ENCODE measurements at places on chromosomes 1 and 21. TPM values are rescaled to one million over a fixed set of nuclear protein-coding genes. Genes with fewer than 3 reads are reported as not detected.

CLDN17 gene
- not detected for polyA plus RNA-seq

DNA sequence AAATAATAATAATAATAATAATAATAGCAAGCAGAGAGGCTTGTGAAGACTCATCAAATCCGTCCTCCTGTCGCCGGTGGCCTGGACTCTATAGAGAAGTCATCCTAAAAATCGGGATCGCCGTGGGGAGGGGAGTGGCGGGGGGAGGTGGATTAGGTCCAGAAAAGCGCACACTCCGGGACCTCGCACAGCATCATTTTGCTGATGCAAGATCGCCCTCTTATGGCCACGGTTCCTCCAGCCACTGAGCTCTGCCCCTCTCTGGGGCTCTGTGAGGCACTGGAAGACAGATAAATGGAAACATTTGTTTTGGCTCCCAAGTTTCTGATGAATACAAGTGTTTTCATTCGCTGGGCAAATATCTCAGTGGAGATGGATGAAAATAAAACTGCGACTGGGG is 612.0 kb downstream of the MATN1 start:
- DNase-seq, result no peak

DNA sequence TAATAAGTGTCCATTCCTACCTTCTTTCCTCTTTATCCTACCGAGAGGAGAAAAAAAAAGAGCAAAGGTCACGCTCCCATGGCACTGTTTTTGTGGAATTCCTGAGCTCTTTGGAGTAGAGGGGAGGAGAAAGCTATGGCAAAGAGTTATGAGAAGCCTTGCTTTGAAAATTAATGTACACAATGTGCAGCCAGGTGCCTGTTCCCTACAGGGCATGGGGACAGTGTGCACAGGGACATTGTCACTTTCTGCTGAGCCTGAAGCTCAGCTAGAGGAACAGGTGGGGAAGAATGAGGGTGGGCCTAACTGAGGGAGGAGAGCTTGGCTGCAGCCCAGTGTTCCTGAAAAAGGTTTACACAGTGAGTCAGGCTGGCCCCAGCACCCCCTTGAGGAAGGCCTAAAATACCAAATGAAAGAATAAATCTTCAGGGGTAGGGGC is 66.1 kb downstream of the PLXNA2 start:
- DNase-seq, result no peak

- peak; percentile 48 for DNase-seq
These were observed 54.1 kb downstream of the SERINC2 start for GRCh38 chr1:31467005-31467674.

PAFAH2 gene
- polyA plus RNA-seq, result 5.3 TPM

DNA sequence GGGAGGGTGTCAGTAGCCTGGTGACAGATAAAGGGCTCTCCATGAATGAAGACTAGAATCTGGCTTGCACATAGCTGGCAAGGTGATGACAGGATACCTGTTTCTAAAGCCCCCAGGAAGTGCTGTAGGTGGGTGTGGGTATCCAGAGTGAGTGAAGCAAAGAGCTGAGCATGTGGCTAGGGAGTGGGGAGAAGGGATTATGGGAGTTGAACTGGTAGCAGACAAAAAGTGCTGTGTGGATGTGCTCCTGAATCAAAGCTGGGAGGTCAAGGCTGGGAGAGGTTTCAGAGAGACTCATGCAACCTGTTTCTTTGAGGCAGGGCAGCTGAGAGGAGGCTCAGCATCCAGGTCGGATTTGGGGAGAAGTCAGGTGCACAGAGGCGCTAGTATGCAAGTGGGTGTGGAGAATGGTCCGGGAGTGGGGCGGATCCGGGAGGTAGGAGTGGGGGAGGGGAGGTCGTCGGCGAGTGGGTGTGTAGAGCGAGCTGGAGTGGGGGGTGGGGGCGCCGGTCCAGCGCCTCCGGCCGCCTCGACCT is 600 bp downstream of the ASTN1 start:
- DNase-seq, result no peak

GRCh38 chr1:178399177-178399728 is 97.5 kb downstream of the CLEC20A start:
- peak; percentile 23 for DNase-seq

DNA sequence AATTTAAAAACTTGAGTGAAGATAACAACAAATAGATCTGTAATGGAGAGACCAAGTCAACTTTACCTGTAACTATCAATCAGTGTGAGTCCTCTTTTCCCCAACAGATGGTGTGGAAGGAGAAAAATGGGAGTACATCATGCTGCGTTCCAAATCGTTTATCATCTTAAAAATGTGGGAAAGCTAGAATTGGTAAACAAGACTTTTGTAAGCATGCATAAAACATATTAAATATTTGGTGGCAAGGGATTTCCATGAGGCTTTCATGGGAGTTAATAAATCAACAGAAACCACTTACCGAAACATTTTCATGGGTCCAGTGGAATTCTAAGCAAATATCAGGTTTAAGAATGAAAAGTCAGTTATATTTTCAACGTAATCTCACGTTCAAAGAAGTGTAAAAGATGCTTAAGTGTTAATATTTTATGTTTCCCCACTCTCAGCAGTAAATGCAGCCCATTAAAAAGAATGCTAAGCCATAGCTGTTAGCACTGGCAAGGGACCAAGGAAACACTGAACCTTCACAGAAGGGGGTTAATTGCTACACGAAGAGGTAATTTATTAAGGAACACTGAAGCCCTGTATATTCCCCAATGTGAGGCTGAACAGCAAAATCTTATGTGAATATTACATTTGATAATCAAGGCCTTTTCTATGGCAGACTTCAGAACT is 117.0 kb downstream of the ZC3H11B start:
- DNase-seq, result no peak

PIK3C2B gene
- polyA plus RNA-seq, result 0.58 TPM

DNA sequence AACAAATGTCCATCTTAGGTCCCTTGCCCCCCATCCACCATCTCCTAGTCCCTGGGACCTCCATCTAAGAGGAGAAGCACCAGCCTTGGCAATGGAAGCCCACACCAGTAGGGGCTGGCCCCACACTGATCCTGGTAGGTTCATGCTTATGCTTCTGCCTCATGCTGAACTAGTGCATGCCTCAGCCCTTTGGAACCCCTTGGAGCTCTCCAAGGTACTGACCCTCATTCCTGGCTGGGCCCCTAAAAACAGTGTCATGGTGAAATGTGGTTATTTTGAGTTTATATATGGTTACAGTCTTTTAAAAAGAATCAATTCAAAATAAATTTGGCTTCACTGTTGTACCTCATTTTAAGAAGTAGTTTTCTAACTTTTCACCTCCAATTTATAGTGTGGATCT is 108.3 kb downstream of the HIVEP3 start:
- DNase-seq, result no peak

- peak; percentile 83 for DNase-seq
These were observed 484.4 kb upstream of the ZRANB2 start for GRCh38 chr1:71565262-71565661.

DNA sequence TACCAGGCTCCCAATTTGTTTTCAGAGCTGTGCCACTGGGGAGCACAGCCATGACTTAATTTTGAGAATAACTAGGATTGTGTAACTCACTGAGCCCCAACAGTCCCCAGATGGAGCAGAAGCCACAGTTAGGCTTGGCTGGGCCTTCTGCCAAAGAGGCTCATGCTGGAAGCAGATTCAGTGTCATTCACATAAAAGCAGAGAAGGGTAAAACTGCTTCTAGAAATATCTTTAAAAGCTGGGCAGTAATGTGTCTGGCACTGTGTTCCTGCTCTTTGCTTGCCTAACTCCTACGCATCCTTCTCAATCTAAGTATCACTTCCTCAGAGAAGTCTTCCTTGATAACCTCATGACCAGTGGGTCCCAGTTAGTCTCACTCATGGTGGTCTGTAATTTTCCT is 20.3 kb downstream of the STK40 start:
- DNase-seq, result no peak

DNA sequence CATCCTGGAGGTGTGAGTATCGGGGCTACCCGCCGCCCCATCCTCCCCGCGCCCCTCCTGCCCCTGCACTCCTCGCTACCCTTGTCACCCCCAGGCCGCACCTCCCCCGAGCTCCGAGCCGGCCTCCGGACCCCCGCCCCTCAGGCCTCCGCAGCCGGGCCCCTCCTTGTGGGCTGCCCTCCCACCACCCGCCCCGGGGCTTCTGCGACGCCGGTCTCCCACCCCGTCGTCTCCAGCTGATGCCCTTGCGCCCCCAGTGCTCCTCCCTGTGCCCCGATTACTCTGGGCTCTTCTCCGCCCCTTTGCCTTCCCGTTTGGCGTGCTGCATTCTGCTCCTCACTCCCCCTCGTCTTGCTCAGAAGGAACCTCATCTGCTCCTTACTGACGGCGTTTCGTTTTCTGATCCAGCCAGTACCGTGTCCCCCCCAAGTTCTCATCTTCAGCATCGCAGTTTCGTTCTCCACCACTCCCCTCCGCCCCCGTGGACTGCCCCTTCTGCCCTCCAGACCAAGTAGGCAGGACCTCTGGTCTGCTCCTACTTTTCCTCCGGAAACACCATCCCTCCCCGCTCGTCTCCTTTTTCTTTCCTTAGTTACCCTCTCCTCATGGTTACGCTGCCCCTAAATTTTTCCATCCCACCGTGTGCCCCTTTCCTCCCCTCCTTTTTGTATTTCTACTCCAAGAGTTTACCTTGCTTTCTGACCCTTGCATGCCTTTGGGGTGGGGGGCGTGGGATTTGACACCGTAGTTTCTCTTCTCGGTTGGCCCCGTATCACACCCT is 841 bp downstream of the SNX27 start:
- DNase-seq, result no peak

DNA sequence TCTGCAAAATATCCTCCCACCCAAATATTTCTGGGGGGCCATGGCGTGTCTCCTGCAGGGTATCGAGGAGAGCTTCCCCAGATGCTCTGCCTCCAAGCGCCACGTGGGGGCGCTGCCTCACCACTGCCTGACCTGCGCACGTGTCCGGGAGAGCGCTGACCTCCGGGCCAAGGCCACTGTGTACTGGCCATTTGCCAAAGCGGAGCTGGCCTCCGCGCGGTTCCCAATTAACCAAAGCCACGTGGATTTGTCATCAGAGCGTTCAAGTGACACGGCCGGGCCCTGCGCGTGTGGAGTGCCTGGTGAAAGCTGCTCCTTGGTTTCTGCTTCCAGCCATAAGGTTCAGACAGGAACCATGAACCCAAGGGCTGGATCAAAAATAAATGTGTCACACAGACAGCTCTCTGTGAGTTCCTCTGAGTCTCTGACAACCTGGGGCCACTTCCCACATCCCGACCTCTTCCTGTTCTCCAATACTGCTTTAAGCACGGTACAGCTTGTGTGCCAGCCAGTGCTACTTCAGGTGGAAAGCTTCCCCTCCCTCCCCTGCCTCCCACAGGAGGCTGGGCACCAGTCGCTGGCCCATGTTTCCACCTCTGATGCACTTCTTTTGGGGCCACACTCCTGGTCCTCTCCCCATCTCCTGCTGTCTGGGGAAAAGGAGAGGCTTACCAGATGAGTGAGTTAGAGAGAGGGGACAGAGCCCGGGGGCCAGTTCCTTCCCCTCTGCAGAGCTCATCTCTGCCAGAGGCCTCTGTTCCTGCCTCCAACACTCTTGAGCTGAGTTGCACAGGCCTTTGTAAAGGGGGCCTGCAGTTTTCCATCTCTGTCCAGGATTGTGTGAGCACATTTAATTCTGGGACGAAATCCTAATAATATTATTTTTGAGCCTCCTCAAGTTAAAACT is 26.1 kb downstream of the ZP4 start:
- DNase-seq, result no peak

APOBEC4 gene
- not detected for polyA plus RNA-seq

THEM5 gene
- not detected for polyA plus RNA-seq
